ENCODE measurements at places on chromosomes 7 and 10. TPM values are rescaled to one million over a fixed set of nuclear protein-coding genes. Genes with fewer than 3 reads are reported as not detected.

DNA sequence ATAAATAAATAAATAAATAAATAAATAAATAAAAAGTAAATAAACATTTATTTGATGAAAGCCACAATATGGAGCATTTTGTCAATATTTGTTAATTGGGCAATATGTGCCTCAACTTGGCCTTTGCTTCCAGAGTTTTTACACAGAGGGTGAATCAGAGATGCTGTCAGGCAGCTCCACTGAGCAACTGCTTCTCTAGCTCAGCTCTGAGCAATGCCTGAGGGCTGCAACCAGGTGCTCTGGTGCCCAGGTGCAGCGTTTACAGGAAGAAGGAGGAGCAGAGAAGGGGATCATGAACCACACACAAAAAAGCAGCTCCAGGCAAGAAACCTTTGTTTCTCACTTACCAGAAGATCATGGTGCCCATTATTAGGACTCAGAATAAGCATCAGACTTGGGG lies 876.2 kb upstream of the AUTS2 start:
- H3K27ac ChIP-seq: no peak overlapping the region
- peaks cover 3% of the 10 kb centered on the region for H3K27me3 ChIP-seq
- H3K4me1 ChIP-seq: peaks cover 6% of the 10 kb centered on the region
- H3K4me3 ChIP-seq: no peak overlapping the region
- DNase-seq: no peak
- no peaks in the 10 kb centered on the region for H3K36me3 ChIP-seq

DNA sequence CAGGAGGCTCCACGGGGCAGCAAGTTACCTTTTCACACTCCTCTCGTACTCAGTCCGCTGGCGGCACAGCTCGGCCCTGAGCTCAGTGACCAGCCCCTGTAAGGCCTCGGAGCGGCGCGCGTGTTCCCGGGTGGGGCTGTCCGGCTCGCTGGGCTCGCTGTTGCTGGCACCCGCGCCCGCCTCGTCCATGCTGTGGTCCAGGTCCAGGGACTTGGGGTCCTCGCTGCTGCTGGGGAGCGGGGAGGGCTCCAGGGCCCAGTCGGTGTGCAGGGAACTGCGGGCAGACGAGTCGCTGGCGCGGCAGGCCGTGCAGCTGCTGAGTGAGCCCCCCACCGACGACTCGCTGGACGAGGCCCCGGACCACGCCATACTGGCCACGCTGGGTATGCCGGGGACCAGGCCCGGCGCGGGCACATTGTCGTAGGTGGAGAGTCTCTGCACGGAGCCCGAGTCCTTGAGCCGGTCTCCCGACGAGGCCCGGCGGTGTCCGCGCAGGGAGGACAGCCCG lies 143.8 kb downstream of the MAPK8 start:
- H3K27ac ChIP-seq: no peak overlapping the region
- peaks cover 37% of the 10 kb centered on the region for H3K4me1 ChIP-seq

DNA sequence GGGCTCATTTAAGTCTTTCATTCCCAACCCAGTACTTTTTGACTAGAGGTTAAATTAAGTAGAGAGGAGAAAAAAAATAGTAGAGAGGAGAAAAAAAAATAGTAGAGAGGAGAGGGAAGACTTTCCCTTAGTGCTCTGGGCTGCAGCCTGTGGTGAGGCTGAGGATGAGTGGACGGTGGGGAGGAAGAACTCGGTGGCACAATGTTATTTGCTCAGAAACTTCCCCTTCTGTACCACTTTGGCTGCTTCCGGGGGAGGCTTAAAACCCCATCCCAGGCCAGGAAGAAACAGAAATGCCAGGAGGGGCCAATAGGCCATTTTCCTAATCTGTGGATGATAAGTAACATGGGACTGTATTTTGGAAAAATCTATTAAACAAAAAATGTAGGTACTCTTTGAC lies 14.6 kb upstream of the MLXIPL start:
- H3K36me3 ChIP-seq: no peaks in the 10 kb centered on the region
- no peak overlapping the region for H3K27ac ChIP-seq
- DNase-seq: no peak
- H3K4me1 ChIP-seq: peaks cover 18% of the 10 kb centered on the region
- peaks cover 29% of the 10 kb centered on the region for H3K27me3 ChIP-seq
- no peak overlapping the region for H3K4me3 ChIP-seq

DNA sequence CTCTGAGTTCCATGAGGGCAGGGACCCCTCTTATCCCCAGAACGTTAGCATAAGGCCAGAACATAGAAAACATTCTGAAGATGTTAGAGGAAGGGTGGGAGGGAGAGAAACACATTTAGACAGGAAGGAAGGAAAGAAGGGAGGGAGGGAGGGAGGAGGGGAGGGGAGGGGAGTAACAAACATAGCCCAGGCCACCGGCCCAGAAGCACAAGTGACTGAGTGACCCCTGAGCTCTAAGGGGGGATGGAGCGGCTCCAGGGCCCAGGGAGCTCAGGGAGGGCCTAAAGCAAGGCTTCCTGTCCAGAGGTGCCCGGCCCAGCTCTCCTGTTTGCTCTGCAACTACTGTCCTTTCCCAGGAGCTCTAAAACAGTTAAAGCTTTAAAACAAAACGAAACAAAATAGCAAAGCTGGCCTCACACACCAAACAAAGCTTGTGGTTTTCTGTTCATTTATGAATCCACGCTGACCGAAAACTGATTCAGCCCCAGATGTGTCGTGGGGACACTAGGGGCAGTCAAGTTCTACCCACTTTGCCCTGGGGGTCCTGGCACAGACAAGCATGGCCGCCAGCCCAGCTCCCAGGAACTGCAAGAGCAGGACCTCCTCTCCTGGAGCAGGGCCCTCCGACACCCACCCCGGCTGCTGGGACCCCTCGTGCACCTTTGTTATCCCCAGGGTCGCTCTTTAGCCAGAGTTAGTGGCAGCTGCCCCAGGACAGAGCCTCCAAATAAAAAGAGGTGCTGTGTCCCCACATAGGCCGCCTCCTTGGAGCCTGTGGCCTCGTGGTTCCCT lies 496.2 kb upstream of the FOXK1 start:
- no peak for DNase-seq
- peaks cover 4% of the 10 kb centered on the region for H3K36me3 ChIP-seq
- H3K27ac ChIP-seq: no peak overlapping the region

DNA sequence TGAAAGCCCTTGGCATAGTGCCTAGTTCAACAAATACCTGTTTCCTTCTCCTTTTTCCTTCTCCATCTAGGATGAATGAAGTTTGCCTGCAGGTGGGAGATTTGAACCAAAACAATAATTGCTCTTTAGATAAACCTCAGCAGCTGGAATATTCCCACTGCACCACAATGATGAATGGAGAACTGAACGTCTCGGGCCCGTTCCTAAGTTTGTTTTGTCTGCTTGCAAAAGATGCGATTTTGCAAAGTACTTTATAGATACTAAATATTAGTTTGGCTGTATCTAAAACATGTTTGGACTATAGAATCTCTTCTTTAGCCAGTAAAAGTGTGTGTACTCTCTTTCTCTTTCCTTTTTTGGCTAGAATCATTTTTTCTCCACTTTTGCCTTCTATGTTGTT lies 75.8 kb upstream of the BMPER start:
- peaks cover 10% of the 10 kb centered on the region for H3K27me3 ChIP-seq
- no peak for DNase-seq
- H3K27ac ChIP-seq: no peak overlapping the region
- no peaks in the 10 kb centered on the region for H3K36me3 ChIP-seq

DNA sequence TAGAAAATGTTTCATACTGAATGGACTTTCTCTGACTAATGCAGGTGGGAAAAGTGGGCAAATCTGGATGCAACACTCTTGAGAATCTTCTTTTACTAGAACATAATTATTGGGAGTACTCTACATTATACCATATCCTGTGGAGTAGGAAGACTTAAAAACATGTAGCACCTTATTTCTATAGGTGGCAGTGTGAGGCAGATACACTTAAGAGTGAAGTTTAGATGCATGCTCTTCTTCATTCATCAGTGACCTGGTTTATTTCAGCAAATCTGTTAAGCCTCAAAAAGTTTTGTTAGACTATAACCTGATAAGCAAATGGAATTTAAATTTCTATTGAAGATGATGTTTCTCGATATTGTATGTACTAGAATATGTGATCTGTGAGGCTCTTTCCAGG lies 1087.1 kb upstream of the LRRN3 start:
- no peaks in the 10 kb centered on the region for H3K27me3 ChIP-seq
- no peak overlapping the region for H3K4me3 ChIP-seq
- peaks cover 17% of the 10 kb centered on the region for H3K4me1 ChIP-seq
- H3K27ac ChIP-seq: no peak overlapping the region

- peaks cover 27% of the 10 kb centered on the region for H3K27me3 ChIP-seq
- DNase-seq: no peak
- no peaks in the 10 kb centered on the region for H3K4me1 ChIP-seq
- no peaks in the 10 kb centered on the region for H3K36me3 ChIP-seq
- H3K27ac ChIP-seq: no peak overlapping the region
- H3K4me3 ChIP-seq: no peak overlapping the region
Measured at GRCh38 chr7:138798836-138799235, 840 bp upstream of the ATP6V0A4 start.

GRCh38 chr7:3260401-3260715 lies 40.7 kb upstream of the SDK1 start:
- H3K4me1 ChIP-seq: no peaks in the 10 kb centered on the region
- H3K27me3 ChIP-seq: peaks cover 5% of the 10 kb centered on the region

DNA sequence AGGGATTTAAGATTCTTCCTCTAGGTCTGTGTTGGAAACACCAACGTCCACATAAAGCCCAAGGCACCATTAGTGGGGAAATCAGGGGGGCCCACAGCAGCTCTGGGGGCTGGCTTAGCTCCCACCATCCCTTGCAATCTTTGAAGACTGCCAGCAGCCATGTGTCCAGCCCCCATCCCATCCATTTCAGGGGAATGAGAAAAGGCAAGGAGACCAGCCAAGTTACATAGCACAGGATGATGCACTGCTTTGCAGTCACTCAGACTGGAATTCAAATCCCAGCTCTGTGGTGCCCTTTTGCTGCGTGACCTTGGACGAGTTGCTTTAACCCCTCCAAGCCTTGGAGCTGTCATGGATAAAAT lies 108.9 kb upstream of the ZMIZ1 start:
- DNase-seq: no peak
- no peak overlapping the region for H3K27ac ChIP-seq
- peaks cover 38% of the 10 kb centered on the region for H3K4me1 ChIP-seq
- no peak overlapping the region for H3K4me3 ChIP-seq
- peaks cover 4% of the 10 kb centered on the region for H3K27me3 ChIP-seq

DNA sequence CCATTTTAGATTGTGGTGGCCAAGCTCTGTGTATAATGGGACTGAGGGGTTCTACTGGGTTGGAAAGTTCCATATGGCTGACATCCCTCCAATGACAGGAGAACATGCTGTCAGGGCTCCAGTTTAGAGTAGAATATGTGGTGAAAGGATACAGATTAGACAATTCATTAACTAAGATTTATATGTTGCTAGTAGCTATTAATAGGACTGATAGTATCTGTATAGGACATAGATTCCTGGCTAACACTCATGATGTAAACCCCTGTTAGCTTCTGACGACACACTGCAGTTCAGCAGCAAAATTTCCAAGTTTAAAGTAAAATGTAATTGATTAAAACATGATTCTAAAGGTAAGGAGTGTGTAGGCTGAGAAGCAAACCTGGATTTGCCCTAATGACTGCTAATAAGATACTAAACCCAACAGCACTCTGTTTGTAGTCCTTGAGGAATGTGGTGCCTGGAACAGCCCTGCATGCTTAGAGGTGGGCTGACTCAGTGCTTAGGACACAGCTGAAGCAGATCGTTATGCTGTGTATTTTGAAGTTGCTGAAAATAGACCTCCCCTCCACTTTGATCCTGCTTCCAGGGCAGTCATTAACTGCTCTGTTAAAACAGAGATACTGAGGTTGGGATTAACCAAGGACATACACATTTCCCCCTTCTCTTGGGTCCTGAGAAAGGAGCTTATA lies 1129.6 kb downstream of the SORCS3 start:
- H3K27me3 ChIP-seq: peaks cover 2% of the 10 kb centered on the region
- H3K4me1 ChIP-seq: no peaks in the 10 kb centered on the region
- H3K36me3 ChIP-seq: no peaks in the 10 kb centered on the region
- DNase-seq: no peak
- no peak overlapping the region for H3K27ac ChIP-seq

DNA sequence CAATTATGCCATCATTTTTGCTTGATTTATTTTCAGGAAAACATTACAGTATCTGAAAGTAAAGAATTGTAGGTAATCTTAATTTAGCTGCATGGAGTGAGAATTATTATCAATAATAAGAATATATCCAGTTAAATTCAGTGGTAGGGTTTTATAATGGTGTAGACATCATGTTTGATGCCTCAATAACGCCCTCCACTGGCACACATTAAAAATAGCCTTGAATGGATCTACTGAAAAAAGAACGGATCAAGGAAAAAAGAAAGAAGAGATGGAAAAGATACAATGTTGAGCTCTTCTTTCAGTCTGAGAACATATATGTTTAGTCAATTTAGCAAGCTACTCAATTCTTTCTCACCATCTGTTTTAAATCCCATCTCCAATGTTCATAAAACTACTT lies 319.2 kb downstream of the CDC14C start:
- H3K36me3 ChIP-seq: no peaks in the 10 kb centered on the region
- no peak for DNase-seq
- no peaks in the 10 kb centered on the region for H3K4me1 ChIP-seq
- no peak overlapping the region for H3K27ac ChIP-seq

GRCh38 chr7:16774294-16774693 lies 20.7 kb downstream of the TSPAN13 start:
- no peak overlapping the region for H3K4me3 ChIP-seq
- peaks cover 16% of the 10 kb centered on the region for H3K4me1 ChIP-seq
- H3K27me3 ChIP-seq: no peaks in the 10 kb centered on the region

DNA sequence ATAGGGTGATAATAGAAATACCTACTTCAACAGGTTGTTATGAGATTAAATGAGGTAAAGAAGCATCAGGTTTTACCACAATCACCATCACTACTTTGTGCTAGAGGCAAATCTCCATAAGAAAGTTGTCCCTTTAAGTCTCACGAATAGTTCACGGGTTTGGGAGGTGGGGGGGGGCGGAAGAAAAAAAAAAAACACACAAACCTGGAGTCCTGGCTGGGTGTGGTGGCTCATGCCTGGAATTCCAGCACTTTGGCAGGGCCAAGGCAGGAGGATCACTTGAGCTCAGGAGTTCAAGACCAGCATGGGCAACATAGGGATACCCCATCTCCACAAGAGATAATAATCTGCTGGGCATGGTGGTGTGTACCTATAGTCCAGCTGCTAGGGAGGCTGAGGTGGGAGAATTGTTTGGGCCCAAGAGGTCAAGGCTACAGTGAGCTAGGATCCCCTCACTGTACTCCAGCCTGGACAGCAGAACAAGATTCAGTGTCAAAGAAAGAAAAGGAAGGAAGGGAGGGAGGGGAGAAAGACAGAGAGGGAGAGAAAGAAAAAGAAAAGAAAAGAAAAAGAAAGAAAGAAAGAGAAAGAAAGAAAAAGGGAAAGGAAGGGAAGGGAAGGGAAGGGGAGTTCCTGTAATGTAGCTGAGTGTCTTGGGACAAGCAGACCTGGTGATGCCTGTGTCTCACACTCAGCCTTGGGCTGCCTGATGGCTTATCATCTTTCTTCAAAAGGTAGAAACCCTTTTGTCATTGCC lies 231.4 kb downstream of the CREB5 start:
- H3K36me3 ChIP-seq: no peaks in the 10 kb centered on the region
- H3K27ac ChIP-seq: no peak overlapping the region
- H3K27me3 ChIP-seq: peaks cover 4% of the 10 kb centered on the region
- H3K4me3 ChIP-seq: no peak overlapping the region
- no peaks in the 10 kb centered on the region for H3K4me1 ChIP-seq

- no peak for DNase-seq
- H3K4me1 ChIP-seq: no peaks in the 10 kb centered on the region
- H3K27ac ChIP-seq: no peak overlapping the region
- no peaks in the 10 kb centered on the region for H3K27me3 ChIP-seq
- 0 out of 2 replicates have a peak, but pooled peaks cover 3% of the 10 kb centered on the region for H3K36me3 ChIP-seq
- no peak overlapping the region for H3K4me3 ChIP-seq
Measured at GRCh38 chr10:131211146-131211545, 100.4 kb downstream of the TCERG1L start.

The MDFIC gene
- total RNA-seq: 33.5 TPM

The ZNF107 gene
- total RNA-seq: 2.5 TPM

The SPDYE11 gene
- not detected for total RNA-seq

The PDE1C gene
- total RNA-seq: 0.24 TPM

The PPP1R17 gene
- total RNA-seq: not detected

The JAZF1 gene
- 21.6 TPM for total RNA-seq

The NOS3 gene
- 3.0 TPM for total RNA-seq

The POM121L12 gene
- total RNA-seq: not detected

The FAM237B gene
- total RNA-seq: not detected
